ENCODE measurements at places on chromosomes 11 and 22.

DNA sequence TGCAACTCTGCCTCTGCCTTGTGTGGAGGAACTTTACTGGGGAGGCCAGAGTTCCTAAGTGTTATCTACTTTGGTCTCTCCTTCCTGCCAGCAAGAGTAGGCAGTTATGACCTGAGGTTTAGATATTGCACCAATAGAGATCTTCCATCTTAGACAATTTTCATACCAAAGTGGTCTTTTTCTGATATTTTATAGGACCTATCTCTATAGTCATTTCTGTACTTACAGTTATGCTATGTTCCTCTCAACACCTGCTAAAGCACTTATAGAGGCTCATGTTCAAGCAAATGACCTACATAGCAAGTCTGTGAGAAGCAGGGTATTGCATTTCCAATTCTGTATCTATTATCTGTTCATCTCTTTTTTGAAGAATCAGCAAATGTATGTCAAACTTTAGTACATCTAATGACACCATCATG is 80.8 kb downstream of the HORMAD2 start:
- no peak for DNase-seq

- DNase-seq, result no peak
Observed at GRCh38 chr11:80700386-80700785, 1259.6 kb upstream of the TENM4 start.

DNA sequence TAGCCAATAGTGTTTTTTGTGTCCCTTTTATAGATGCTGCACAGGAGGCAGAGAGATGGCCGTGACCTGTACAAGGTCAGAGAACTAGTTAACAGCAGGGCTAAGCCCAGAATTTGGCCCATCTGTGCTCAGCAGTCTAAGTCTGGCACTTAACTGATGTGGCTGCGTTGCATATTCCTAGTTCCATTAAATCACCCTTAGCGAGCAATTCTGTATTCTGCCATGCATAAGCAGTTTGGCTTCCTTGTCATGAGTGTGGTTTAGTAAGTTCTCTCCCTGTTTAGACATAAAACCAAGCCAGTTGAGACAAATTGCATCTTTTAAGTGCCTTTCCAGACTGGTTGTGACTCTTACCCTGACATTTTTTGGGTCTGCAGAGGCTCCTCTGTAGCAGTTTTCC is 230.6 kb upstream of the TENM4 start:
- no peak for DNase-seq

GRCh38 chr22:44403602-44404329 is 91.0 kb upstream of the SHISAL1 start:
- no peak for DNase-seq

GRCh38 chr11:126084608-126084912 is 21.9 kb upstream of the CDON start:
- no peak for DNase-seq

DNA sequence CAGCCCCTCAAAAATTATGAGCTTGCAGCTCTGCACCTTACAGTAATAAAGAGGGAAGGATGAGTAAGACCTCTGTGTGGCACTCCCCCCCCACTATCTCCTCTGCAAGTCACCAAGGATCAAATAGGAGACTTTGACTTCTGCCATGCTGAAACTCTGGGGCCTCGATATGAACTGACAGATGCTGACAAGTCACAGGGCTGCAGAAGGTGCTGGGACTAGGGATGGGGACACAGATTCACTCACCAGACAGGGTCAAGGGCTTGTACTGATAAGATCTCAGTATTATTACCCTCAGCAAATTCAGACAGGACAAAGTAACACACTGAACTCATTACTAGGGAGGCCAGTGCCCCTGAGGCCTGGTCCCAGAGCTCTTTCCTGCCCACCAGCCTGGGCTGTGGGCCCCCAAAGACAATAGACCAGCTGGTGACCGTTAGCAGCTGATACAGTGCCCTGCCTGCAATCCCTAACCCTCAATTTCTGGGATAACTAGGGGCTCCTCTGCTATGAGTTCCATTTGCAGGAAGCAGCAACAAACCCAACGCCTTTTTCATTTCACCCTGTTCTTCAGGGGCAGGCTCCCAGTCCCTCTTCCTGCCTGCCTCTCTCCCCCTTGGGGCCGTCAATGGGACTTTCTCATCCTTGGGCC is 20.1 kb downstream of the TMPRSS13 start:
- DNase-seq, result no peak

DNA sequence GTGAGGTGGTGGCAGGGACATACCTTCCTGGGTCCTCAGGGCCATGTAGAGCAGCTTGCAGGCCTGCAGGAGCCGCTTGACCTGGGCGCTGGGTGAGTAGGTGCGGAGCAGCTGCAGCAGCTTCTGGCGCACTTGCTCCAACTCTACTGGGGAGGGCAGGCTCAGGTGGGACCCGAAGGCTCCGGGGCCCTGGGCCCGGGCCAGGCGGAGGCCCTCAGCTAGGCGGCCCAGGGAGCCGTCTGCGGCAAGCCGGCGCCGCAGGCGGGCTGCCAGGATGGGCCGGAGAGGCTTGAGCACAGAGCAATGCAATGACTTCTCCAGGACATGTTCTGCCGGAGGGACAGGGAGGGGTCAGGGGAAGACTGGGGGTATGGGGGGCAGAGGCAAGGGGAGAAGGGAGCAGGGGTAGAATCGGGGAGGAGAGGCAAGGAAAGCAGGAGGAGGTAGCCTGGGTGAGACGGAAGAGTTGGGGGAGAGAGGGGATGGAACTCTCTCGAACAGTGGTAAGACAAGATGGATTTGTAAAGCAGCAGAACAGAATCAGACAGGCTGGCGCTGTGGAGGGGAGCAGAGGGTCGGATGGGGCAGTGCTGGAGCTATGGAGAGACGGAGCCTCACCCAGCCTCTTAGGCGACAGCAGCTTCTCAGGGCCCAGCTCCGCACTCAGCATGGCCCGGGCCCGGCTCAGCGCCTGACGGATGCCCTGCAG is 2.2 kb downstream of the RIN1 start:
- no peak for DNase-seq

DNA sequence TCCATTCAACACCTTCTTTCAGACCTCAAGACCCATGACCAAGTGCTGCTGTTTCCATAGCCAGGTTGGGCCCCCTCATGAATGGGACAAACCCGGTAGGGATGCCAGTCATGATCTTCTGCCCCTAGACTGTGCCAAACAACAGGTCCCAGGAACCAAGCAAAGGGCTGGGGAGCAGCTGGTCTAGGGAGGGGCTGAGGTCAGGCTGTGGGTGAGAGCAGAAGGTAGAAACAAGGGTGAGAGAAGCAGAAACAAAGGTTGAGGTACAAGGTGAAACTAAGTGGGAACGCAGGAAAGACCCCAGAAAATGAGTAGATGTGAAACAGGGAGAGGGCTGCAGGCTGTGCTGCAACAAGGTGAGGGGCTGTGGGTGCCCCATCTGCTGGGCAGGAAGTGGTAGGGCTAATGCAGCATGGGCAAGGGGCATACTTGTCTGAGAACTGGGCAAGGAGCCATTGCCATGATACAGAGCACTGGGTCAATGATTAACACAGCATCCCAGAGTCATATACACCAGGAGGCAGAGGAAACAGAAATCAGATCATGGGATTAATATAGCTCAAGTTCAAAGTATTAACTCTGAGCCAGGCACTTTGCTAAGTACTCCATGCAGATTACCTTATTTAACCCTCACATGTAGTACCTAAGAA is 45.9 kb downstream of the SLC1A2 start:
- DNase-seq, result no peak

- DNase-seq, result no peak
Observed at GRCh38 chr11:2300936-2301630, 635 bp downstream of the C11orf21 start.

GRCh38 chr22:17250380-17251082 is 31.3 kb upstream of the ADA2 start:
- DNase-seq, result no peak

Data from T1000 (cell line).